NT2/D1 (cell line): ENCODE measurements at places on chromosomes 7 and 10.

GRCh38 chr10:70974351-70974901 lies 86.1 kb upstream of the PCBD1 start:
- no peak for DNase-seq

DNA sequence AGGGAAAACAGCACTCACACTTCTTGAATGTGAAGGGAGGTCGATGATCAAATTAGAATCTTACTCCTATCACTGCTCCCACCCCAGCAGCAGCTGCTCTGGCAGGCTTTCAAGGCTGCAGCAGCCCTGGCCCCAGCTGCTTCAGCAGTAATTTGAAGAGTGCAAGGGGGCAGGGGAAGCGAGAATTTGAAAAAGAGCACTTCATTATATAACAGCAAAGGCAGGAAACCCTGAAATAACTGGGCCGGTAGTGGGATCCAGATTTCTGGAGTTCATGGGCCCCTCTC lies 44.9 kb downstream of the MYPN start:
- DNase-seq = peak; percentile 3

DNA sequence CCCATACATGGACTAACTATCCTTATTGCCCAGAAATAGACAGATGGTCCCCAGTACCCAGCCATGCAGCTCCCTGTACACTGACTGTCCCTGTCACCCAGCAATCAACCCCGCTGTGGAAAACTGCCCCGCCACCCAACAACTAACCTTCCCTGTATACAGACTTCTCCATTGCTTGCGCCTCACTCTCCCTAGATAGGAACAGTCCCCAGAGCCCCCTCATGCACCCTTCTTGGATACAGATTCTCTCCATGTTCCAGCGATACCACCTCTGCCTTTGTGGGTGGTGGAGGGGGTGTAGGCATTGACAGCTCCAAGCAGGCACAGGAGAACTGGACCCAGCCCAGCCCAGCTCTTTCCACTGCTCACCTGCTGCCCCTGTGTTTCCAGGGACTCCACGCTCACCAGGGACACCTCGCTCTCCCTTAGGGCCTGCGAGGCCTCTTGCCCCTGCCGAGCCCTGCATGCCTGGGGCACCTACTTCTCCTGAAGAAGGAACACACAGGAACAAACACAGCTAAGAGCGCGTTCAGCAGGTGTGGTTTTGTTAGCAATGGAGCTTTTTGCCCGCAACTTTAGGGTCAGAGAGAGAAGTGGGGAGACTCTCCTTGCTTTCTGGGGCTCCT lies 7.2 kb downstream of the SFTPD start:
- DNase-seq = no peak

GRCh38 chr10:94006591-94007550 lies 13.1 kb downstream of the PLCE1 start:
- no peak for DNase-seq

- DNase-seq = no peak
Measured at GRCh38 chr10:59435707-59436106, 73.4 kb upstream of the FAM13C start.

DNA sequence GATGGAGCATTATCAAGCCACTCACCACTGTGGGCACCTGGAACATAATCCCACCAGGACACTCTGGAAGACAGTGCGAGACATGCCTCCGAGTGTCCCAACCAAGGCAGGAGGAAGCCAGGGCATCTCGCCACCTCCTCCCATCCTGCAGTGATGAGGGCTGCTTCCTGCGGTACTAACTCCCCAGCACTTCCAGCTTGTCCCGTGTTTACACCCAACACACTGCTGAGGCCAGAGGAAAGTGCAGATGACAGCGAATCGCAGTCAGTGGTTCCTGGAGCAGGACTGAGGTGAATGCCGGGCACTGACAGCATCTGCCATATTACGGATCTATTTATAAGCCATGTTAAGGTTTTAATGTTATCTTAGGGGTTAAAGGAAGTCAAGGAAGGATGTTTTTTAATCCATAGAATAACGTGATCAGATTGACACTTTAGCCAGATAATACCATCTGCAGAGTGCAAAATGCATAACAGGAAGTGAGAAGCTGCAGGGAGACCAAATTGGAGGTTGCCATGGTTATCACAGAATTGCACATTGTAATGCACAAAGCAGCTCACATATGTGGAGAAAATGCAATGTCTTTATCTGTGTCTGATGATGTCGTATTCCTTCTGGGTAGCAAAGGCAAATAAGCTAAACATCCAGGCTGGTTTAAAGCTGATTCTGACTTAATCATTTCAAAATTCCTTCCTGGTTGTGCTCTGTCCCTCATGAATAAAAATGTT lies 314.1 kb upstream of the C7orf33 start:
- no peak for DNase-seq

- no peak for DNase-seq
Measured at GRCh38 chr7:148288592-148289151, 301.9 kb upstream of the C7orf33 start.

DNA sequence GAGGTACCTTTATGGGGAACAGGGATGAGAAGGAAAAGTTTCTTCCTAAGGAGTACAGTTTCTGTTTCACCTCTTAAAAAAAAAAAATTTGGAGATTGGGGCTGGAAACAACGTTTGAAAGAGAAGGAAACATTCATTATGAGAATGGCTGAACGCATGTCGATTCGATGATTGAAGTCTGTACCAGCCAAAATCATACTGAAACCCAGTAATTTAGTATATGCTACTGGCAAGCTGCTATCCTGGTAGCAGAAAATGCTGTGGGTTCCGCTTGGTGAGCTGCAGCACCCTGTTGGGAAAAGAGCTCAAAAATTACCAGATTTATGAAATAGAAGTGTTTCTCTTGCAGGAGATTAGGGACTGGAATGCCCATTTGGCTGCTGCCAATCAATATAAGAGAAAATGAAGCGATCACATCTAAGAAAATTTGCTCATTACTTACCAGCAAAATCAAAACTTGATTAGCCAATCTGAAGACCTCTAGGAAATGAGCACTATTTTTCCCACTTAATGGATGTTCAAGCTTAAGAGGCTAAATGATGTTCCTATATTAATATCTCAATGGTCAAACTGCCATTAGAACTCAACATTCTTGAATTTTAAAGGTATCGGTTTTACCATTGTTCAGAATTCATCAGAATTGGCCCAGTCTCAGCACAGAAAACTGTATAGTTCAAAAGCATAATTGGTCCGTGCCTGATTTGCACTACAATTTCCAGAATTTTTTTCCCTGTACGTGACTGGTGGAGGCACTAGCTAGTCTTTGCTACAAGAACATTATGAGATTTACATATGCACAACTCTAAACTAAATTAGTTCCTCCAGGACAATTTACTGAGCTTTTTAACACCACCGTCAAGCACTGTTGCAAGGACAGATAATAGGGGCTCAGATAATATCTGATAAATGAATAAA lies 1.2 kb upstream of the ITGB1 start:
- no peak for DNase-seq

- DNase-seq = no peak
Measured at GRCh38 chr10:78656417-78657162, 412.2 kb upstream of the ZMIZ1 start.

- no peak for DNase-seq
Measured at GRCh38 chr7:104124893-104125477, 82.8 kb downstream of the ORC5 start.

GRCh38 chr10:1179346-1180070 lies 123.3 kb downstream of the WDR37 start:
- no peak for DNase-seq

- DNase-seq = no peak
Measured at GRCh38 chr10:98374217-98374985, 40.6 kb downstream of the PYROXD2 start.

- DNase-seq = no peak
Measured at GRCh38 chr7:12257582-12257981, 46.5 kb downstream of the TMEM106B start.

GRCh38 chr10:1044964-1045363 lies 4.0 kb downstream of the IDI1 start:
- no peak for DNase-seq

DNA sequence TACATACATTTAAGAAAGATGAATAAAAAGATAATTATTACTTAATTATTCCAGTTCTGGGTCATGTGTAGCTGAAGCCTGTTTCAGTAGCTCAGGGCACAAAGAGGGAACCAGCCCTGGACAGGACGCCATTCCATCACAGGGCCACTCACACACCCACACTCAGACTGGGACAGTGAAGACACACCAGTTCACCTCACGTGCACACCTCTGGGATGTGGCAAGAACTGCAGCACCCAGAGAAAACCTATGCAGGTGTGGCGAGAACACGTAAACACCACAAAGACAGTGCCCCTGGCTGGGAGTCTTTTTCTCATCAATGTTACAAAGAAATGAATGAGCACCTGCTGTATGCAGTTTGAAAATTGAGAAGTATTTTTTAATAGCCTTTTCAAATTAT lies 1.6 kb upstream of the IDI1 start:
- no peak for DNase-seq

DNA sequence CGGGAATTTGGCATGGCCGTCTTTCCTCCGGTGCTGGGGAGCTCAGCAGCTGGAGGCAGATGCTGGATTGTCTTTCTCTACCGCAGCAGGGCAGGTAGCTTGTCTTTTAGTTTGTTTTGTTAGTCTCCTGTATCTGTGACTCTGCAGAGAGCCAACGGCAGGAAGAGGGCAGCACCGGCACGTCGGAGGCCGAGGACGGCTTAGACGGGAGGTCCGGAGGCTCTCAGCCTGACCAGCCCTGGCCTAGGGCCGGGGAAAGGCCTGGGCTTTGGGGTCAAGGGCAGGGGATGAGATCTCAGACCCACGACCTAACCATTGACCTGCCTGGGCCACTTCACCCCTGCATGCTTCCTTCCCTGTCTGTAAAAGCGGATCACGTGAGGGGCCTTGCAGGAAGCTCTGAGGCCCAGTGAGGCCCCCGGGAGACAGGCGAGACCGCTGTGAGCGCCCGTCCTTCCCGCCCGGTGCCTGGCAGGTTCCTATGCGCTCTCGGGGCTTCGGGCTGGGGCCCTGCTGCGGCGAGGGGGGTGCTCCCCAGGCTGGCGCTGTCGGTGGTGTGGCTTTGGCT lies 72.7 kb downstream of the LHPP start:
- DNase-seq = no peak

GRCh38 chr10:129958148-129958628 lies 5.9 kb downstream of the EBF3 start:
- DNase-seq = no peak

- DNase-seq = no peak
Measured at GRCh38 chr10:57905861-57906260, 361.8 kb downstream of the IPMK start.

GRCh38 chr10:125687507-125688185 lies 4.7 kb upstream of the TEX36 start:
- no peak for DNase-seq

DNA sequence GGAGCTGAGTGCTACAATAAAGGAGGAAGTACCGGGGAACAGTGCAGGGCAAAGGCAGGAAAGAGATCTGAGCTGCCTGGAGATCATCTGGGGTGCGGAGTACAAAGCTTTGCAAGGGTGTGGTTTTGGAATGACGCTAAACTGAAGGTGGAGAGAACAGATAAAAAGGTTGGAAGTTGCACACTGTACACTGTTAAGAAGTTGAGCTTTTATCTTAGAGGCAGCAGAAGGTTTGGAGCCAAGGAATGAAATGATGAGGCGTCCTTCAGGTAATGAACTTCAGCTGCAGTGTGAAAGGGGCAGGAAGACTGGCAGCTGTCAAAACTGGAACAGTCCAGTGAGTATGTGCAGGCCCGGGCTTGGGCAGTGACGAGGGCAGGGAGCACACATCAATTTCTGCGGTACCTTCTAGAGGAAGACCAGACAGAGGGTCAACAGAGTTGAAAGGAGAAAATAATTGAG lies 7.2 kb upstream of the ANKRD61 start:
- no peak for DNase-seq

DNA sequence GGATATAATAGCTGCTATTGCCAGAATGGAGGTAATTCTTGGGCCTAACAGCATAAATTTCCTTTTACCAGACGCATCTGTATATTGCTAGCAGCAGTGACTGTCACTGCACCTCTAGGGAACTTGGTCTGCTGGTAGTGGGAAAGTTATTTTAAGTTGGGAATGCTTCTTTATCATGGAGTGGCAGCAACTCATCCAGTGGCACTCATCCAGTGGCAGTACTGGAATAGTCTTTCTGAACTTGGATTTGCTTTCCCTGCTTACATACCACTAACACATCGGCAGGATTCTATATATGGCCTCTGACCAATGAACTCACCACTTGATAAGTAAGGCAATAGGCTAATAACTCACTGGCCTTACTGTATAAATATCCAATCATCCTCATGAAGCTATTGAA lies 22.0 kb upstream of the ICA1 start:
- DNase-seq = no peak

- no peak for DNase-seq
Measured at GRCh38 chr10:3366043-3366442, 193.5 kb upstream of the PITRM1 start.

GRCh38 chr7:107960272-107960671 lies 42.7 kb downstream of the LAMB1 start:
- no peak for DNase-seq

- no peak for DNase-seq
Measured at GRCh38 chr7:118826246-118826645, 601.7 kb downstream of the ANKRD7 start.

DNA sequence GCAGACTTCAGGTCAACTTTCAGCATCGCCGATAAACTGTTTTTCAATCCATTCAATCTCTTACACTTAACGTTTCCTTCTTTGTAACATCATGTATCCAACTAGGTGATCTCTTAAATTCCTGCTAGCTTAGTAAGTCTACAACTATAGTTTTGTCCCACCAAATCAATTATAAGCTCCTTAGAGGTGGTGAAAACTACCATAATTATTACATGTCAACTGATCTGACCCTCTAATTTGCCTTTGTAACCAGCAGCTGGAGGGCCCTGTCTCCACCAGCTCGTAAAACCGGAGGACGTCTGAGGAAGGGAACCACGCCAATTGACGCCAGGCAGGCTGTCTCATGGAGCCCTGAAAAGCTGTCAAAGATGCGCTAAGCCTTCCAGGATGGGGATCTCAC lies 113.4 kb downstream of the ABCC2 start:
- DNase-seq = no peak

- no peak for DNase-seq
Measured at GRCh38 chr10:90775351-90776028, 82.3 kb downstream of the HTR7 start.

DNA sequence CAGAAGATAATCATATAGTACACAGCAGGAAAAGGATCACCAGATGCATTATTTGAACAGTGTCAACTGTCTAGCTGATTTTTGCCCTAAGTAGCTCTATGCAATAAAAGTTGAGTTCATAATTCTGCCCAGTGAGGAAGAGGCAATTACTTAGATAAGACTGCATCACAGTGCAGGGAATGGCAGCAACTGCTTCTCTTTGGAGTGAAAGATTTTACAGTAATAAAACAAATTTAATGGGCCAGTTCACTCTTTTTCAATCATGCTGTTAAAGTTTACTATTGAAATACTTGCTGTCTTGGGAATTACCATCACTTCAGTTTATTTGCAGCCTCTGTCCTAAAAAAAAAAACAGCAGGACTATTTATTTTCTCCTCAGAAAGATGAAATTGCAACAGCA lies 907.9 kb downstream of the ANKRD7 start:
- no peak for DNase-seq
